NCI-H1092 (cell line): ENCODE measurements at places on chromosomes 2 and 18.

DNA sequence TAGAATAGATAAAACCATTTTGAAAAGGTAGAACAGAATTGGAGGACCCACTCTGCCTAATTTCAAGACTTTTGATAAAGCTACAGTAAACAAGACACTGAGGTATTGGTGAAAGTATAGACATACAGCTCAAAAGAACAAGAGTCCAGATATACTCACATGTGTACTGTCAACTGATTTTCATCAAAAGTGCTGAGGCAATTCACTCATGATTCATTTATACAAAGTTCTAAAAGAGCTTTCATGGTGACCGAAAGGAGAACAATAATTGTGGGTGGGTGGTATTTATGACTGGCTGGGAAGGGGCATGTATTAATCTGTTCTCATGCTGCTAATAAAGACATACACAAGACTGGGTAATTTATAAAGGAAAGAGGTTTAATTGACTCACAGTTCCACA is 7.3 kb downstream of the MAP4K3 start:
- DNase-seq: no peak

DNA sequence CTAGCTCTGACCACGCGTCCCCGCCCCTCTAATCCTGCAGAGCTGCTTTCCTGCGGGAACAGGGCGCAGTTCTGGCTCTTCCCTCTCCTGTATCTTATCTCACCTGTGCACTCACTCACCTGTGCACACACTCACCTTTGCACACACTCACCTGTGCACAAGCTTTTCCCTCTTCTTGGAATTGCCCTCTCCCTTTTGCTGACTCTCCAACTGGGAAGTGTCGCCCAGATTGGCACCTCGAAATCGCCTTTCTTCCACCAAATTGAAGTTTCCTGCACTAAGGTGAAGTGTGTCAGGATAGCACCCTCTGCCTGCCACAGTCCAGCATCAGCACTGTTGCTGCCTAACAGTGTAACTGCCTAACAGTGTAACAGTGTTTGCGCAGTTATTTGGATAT is 566 bp upstream of the CMPK2 start:
- peak; percentile 7 for DNase-seq

GRCh38 chr2:12412898-12413305 is 303.8 kb upstream of the TRIB2 start:
- no peak for DNase-seq

- no peak for DNase-seq
Measured at GRCh38 chr2:118264232-118264990, 176.1 kb downstream of the INSIG2 start.

DNA sequence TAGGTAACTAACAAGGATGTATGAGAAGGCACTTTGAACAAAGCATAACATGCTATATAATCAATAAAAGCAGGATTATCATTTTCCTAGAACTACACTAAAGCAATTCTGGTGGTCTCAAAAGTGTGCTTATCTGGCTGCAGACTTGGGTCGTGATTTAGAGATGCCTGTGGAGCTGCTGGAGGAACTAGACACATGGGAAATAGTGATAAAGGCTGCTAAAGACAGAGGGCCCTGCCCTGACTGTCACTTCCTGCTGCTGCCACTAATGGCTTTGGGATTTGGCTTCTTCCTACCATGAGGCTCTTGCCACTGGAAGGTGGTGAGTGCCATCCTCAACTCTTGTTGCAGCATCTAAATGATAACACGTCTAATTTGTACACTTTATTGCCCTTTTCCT is 22.5 kb downstream of the TMEM178A start:
- no peak for DNase-seq

DNA sequence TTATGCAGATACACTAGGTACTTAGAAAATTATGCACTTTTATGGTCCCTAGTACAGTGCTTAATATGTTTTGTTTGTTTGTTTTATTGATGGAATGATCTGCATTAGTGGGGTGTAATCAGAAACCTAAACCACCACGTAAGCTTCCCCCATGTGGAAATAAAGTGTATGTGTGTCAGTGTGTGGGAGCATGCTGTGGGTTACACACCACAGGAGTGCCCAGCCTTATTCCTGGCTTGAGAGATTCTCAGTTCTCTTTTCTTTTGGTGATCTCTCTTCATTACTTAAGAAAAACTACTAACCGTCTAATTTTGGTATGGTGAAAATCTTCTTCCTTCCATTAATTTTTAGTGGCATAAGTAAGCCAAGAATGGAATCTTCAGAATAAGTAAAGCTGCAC is 398.6 kb downstream of the DCDC2C start:
- no peak for DNase-seq

GRCh38 chr2:238501311-238501710 is 74.6 kb downstream of the ASB1 start:
- DNase-seq: no peak

GRCh38 chr18:7017013-7017412 is 100.6 kb downstream of the LAMA1 start:
- no peak for DNase-seq

- no peak for DNase-seq
Measured at GRCh38 chr18:24868311-24868710, 407.9 kb downstream of the HRH4 start.

- no peak for DNase-seq
Measured at GRCh38 chr2:168766600-168766999, 35.8 kb upstream of the NOSTRIN start.

- no peak for DNase-seq
Measured at GRCh38 chr18:2823966-2824365, 22.8 kb upstream of the EMILIN2 start.

DNA sequence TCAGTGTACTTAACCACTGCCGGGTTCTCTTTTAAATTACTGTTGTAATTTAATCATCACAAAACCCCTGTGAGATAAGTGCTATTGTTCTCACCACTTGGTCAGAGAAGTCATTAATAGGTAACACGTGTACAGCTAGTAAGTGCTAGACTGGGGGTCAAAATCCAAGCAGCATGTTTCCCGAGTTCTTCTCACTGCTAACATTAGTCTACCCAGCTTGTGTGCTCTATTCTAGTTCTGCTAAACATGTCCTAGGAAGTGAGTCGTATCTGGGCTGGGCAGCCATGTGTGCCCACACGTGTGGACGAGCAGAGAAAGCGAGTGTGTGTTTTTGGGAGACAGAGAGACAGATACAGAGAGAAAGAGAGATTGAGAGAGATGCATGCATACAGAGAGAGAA is 94.1 kb downstream of the BIN1 start:
- DNase-seq: no peak

DNA sequence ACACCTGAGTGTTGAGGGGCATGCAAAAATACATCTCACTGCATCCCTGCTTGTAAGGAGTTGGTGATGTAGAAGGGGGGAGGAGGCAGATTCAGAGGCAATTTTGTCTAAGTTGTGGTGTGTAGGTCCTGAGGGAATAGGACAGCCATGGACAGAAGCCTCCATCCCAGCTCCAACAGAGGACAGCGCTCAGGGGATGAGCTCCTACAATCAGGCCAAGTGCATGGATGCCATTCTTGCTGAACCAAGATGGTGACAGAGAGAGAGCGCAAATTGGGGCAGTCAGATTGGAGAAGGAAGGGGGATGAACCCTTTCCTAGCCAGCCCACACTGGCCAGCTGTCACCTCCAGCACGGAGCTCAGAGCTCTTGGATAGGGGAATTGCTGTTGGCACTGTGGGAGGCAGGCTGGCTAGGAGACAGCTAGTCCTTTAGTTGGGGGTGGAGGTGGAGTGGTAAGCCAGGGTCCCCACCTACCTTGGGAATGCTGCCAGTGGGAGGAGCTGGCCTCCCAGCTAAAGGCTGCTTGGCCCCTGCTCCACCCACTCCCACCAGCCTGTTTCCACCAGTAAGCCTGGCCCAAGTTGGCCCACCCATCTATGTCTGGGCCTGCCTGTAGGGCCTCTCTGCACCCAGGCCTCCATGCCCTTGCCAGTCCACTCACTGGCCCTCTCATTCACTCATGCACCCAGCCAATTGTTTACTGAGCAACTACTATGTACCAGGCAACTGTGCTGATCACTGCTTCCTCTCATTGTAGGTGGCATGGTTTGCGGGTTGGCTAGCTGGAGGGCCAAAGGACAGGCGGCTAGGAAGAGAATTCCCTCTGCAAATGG is 2.5 kb upstream of the PER2 start:
- DNase-seq: no peak

GRCh38 chr2:27724905-27725701 is 46.4 kb upstream of the MRPL33 start:
- no peak for DNase-seq

DNA sequence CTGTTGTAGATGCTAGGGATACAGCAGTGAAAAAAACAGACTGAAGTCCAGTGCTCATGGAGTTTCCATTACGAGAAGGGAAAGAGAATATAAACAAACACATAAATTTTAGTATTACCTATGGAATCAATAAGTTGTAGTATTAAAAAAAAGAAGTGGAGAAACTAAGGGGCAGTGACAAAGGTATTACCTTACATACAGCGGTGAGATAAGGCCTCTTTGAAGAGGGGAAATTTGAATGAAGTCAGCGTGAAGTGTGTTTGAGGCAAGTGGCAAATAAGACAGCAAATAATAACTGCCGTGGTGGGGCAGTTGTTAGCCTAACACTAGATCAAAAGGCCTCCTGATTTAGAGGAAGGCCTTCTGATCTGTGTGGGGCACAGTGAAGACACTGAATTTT is 57.9 kb downstream of the TLK1 start:
- DNase-seq: peak; percentile 26

- DNase-seq: no peak
Measured at GRCh38 chr2:83058683-83059082, 1400.4 kb downstream of the SUCLG1 start.

GRCh38 chr2:68740400-68740914 is 5.8 kb downstream of the ARHGAP25 start:
- no peak for DNase-seq

GRCh38 chr2:219079417-219079816 is 18.7 kb upstream of the IHH start:
- DNase-seq: no peak

DNA sequence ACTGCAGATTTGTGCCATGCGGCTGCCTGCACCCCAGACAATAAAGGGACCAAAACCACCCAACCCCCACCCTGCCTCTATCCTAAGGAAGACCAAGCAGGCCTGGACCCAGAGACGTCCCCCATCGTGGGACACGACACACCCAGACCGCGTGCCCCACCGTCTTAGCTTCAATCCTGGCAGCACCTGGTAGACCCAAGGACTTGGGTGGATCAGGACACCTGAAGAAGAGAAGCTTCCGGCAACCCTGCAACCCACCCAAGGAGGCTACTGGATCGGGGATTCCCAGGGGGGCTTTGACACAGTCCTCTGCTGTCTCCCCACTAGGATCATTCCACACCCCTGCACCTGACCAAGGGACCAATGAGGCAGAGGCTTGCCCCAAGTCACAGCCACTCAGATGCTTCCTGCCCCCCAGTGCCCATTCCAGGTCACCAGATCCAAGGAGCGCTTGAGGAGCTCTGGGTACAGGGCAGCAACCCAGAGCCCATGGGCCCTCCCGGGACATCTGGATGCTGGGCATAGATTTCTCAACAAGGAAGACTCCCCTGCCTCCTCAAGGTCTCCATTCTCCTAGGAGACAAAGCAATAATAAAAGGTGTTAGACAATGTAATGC is 3.6 kb downstream of the ALPI start:
- DNase-seq: no peak

- no peak for DNase-seq
Measured at GRCh38 chr18:42141439-42141838, 186.4 kb downstream of the PIK3C3 start.

DNA sequence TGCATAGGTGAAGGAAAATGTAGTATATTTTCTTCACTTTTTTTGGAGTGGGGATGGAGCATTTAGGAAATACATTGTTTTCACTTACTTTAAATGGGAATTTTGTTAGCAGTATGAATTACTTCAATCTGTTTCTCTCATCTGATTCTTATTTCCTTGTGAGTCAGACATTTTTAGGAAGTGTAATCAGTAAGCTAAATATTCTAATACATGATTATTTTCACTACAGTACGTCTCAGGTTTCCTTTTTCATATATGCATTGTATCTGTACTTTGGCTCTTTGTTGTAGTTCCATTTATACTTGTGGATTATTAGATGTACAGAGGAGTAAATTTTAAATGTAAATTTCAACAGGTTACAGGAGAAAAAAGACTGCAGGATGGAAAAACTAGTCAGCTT is 27.9 kb downstream of the GPD2 start:
- DNase-seq: no peak

GRCh38 chr2:28338831-28339321 is 53.8 kb upstream of the FOSL2 start:
- no peak for DNase-seq

DNA sequence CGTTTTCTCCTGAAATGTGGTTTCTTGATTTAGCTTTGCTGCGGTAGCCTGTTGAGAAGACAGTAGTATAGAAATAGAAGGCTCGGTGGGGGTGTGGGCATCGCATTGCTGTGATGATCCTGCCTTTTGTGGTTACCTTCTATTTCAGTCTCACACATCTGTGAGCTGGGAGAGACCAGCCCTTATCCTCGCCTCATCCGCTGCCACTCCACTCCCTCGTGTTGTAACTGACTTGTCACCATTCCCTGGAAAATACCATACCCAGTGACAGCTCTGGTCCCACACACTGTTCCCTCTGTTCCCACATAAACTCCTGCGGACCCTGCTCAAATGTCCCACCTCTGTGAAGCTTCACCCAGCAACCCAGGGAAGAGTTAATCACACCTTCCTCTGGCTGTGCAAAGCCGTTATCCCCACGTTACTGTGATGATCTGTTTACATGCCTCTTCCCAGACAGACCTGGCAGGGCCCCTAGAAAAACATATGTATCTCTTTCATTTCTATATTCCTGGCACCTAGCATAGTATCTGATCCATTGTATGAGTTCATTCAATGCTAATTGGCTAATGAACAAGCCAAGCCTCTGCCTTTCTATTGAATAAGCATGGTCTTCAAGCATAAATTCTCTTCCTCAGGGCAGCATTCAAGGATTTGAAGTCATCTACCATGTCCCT is 114.6 kb downstream of the MAPK4 start:
- DNase-seq: peak; percentile 17

- no peak for DNase-seq
Measured at GRCh38 chr2:236674238-236674637, 104.6 kb downstream of the ACKR3 start.

DNA sequence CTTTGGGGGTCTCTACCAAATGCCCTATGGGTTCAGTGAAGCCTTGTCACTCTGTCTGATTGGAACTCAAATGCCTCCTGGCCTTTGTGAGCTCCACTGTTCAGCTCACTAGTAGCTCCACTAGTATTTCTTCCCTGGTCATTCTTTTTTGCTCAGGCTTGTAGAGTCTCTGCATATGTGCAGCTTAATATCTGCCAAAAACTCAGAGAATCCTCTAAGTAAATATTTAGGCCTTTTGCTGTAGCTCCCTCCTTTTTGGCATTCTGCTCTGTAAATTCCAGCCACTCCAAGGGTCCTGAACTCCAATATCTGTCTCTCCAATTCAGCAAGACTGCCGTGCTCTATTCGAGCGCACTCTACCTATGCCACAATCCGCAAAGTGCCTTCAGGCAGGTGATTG is 146.5 kb downstream of the MAIP1 start:
- DNase-seq: no peak

DNA sequence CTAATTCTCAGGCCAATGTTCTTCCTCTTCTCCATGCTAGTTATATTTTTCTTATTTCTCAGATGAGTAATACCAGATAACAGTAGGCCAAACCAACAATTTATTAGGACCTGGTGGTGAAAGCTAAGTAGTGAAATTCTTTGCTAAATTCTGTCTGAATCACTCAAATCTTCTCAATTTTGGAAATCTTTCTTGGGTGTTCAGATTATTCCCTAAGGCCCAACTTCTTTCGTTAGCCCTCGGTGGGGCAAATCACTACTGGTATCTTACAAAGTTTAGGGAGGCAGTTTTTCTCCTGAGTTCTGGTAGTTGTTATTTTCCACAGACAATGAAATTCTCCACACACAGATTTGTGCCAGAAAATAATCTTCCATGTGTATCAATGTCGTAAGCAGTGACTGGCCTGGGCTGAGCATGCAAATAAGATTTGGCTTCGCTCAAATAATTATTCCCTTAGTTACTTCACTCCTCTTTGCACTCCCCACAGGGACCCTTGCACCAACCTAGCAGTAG is 443.5 kb upstream of the SLC14A2 start:
- DNase-seq: no peak
